A549 treated with GW870086 at 1 μM for 4 hours (cell line): ENCODE measurements at places on chromosomes 13 and 19. TPM values are rescaled to one million over a fixed set of nuclear protein-coding genes. Genes with fewer than 3 reads are reported as not detected.

RB1 gene
- total RNA-seq = 13.0 to 16.2 TPM (median 14.1 TPM) in 5 replicates

ATP4A gene
- 0.10 TPM in 1 of 5 replicates, not detected in the others for total RNA-seq

NUFIP1 gene
- 6.0 to 7.2 TPM (median 6.3 TPM) in 5 replicates for total RNA-seq

EHD2 gene
- 124 to 157 TPM (median 150 TPM) in 5 replicates for total RNA-seq

VPS36 gene
- total RNA-seq = 10.5 to 14.8 TPM (median 12.5 TPM) in 5 replicates
